SHP77 (cell line): ENCODE measurements at places on chromosomes 7 and 10.

DNA sequence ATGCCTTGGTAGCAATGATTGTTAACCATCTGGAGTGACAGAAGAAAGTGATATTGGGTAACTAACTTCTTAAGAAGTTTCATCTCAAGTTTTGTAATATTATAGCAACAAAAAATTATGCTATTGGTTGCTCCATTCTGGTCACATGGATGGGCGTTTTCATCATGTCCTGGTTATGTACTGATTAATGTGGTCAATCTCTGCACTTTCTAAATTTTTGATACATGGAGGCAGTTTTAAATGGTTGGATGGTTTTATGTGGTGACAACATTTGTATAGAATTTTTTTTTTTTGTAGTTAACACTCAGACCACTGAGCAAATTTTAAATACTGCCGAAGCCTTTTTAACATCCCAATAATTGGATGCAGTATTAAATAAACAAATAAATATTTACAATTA is 55.2 kb upstream of the CCAR1 start:
- no peak for DNase-seq

DNA sequence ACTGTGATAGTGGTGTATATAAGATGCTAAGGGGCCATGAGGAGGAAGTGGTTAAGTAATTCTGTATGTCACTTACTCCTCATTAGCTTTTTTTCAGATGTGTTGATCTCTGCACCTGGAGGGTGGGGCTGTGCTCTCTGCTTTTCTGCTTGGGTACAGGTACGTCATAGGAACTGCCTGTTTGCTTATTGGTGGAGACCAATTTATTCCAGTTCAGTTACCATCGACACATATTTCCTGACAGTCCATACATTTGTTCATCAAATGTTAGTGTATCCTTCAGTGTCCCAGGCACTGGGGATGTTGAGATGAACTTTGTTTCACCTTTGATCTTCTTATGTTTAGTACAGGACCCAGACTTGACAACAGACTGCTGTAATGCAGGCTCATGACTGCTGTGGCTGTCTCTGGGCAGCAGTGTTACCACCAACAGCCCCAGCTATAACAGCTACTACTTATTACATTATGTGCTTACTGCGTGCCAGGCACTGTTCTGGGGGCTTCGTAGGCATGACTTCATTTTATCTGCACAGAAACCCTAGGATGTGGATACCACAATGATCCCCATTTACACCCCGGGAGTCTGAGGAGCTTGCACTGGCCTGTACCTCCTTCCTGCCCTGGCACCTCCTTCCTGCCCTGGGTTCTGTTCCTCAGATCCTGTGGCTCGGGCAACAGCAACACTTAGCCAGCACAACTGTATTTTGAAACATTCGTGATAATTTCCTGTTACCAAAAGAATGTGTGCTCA is 87.4 kb downstream of the BUB3 start:
- DNase-seq: no peak

DNA sequence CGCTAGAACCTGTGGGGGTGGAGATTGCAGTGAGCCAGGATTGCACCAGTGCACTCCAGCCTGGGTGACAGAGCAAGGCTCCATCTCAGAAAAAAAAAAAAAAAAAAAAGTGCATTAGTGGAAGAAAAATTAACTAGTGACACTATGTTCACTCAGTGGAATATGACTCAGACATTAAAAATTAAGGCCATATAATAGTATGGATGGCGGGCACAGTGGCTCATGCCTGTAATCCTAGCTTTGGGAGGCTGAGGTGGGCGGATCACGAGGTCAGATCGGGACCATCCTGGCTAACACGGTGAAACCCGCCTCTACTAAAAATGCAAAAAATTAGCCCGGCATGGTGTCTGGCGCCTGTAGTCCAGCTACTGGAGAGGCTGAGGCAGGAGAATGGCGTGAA is 3.4 kb downstream of the PHYH start:
- no peak for DNase-seq

GRCh38 chr7:24715171-24715570 is 42.1 kb downstream of the GSDME start:
- no peak for DNase-seq

DNA sequence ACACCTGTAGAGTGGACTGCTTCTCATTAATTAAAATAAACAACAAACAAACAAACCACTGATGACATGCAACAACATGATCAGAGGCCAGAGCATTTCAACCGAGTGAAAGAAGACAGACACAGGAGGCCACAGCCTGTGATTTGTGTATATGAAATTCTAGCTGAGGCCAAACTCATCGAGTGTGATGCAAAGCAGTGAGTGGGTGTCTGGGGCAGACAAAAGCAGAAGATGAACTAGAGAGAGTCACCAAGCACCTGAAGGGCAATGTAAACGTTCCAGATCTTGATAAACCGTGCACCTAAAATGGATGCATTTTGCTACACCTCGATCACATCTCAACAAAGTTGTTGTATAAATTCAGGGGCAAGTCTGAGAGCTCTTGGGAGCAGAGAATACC is 108.4 kb downstream of the KLF6 start:
- DNase-seq: no peak

DNA sequence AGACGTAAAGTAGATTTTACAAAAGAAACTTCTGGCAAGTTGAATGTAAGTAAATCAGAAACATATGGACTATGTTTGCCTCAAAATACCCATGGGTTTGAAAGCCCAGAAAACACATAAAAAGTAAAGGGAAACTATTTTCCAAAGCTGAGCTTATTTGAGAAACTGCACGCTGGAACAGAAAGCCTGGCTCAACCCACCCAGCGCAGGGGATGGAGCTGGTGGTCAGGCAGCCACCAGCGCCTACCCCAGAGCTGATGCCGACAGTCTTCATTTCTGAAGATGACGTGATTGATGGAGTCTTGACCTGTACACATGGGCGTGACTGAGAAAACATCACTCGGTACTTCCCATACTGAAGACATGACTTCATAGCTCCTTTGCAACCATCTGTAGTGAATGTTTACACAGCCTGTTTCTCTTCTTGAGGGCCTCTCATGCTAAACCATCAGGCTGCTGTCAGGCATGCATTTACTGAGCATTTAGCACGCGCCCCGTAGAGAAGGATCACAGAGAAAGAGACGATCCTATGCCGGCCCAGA is 232.6 kb upstream of the AUTS2 start:
- peak; percentile 9 for DNase-seq

GRCh38 chr7:96484091-96484490 is 162.2 kb upstream of the SLC25A13 start:
- no peak for DNase-seq

DNA sequence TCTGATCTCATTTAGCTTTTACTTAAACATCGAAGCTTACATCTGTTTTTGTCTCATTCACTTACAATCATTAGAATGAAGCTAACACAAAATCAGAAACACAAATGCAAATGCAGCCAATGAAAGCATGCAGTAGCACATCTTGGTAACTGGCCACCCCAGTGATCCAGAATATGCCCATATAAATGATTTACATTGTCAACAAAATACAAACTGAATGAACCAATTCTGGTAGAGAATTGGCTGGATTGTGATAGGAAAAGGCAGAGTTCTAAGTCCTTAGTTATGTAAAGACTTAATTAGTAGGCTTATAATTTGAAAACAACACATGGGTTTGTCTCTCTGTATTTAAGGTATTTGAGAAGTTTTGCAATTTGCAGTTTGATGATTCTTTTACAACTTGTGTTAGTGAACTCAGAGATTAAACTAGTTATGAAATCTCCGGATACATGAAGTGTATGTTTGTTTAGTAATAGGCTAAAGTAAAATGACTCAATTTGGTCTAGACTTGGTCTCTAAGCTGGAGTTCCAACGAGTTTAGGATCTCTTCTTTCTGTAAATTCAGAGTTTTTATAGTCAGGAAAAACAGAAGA is 21.2 kb downstream of the TECTB start:
- no peak for DNase-seq

DNA sequence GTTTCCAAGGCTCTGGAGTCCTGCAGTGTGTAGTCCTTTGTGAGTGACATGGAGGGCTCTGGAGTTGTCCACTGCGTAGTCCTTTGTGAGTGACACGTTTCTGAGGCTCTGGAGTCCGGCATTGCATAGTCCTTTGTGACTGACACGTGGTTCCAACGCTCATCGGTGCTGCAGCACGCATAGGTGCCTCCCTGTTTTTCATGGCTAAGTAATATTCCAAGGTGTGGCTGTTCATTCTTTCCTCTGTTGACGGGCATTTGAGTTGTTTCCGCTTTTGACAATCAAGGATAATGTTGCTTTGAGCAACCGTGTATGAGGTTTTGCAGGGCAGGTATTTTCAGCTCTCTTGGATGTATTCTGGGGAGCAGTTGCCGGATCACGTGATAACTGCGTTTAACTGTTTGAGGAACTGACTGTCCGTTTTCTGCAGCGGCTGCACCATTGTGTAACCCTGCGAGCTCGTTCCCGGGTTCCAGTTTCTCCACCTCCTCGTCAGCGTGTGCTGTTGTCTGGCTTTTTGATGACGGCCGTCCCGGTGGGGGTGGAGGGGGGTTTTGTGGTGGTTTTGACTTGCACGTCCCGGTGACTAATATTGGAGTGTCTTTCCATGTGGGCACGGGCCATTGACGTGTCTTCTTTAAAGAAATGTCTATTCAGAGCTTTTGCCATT is 21.1 kb downstream of the FAM20C start:
- no peak for DNase-seq

DNA sequence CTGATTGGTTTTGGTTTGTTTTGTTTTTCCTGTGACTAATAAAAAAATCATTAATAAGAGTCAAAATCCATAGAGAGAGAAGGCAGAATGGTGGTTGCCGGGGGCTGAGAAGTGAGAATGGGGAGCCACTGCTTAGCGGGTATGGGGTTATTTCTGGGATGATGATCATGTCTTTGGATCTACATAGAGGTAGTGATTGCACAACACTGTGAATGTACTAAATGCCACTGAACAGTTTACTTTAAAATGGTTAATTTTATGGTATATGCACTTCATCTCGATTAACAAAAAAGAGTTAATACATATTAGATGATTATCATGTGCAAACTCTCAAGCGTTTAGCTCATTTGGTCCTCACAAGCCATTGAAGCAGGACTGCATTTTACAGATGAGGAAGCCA is 342.9 kb downstream of the ELMO1 start:
- no peak for DNase-seq

DNA sequence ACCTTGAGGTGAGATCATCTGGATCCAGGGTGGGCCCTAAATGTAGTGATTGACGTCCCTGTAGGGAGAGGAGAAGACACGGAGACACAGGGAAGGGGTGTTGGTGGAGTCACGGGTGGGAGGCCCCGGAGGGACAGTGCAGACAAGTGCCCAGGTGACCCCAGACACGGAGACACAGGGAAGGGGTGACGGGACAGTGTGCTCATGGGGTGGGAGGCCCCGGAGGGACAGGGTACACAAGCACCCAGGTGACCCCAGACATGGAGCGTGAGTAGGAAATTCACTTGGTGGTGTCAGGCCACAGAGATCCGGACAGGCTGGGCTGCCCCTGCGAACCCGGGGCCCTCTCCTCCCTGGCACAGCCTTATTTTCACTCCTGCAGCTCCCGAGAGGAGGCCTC is 176.9 kb downstream of the PTPRN2 start:
- DNase-seq: no peak

- no peak for DNase-seq
Measured at GRCh38 chr10:132363921-132364593, 32.1 kb downstream of the LRRC27 start.

DNA sequence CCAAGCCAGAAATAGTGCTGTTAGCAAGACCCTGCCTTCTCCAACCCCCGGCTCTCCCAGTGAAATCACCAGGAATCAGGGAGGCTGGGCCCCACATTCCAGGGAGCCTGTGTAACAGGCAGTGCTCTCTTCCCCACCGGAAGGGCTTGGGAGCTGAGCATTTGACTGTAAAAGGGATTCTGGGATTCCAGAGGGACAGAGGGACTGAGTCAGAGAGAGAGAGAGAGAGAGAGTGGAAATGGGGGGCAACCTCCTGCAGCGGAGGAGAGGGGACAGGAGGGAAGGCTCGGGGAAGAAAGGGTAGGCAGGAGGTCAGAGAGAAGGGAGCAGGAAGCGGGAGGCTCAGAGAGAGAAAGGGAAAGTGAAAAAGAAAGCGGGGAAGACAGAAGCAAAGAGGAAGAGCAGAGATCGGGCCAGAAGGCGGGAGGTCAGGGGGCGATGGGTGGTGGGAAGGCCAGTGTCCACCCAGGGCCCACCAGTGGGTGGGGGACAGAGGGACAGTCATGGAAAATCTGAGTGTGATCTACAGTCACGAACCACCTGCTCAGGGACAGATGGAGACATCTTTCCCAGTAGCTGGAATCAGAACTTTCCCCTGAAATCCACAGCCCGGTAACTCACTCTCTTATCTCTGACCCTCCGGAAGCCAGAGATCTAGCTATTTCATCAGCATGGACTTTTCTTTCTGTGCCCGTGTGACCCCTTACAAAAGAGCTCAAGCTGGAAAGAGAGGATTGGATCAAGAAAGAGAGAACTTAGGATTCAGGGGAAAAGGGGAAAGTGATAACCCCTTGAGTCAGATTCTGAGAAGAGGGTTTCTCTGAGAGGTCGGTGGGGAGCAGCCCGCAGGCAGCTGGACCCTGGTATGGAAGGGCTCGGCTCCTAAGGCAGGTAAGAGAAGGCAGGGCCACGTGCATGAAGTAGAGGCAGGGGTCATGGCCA is 4.6 kb upstream of the SERPINE1 start:
- DNase-seq: peak; percentile 27

DNA sequence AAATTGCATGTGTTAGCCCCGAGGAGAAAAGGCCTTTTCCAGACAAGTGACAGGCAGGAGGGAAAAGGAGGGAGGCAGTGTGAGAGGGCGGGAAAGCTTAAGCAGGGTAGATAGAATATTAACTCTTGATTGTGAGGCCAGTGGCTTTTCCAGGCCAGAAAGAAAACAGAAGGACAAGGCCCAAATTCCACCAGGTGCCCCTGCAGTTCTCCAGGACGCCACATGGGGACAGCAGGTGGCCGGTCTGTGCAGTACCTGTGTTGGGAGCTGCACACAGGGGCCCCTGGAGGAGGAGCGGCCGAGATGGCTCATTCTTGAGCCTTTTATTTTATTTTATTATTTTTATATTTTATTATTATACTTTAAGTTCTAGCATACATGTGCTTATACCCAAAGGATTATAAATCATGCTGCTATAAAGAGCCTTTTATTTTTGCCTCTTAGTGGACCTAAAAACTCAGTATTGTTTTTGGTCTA is 141.3 kb upstream of the KLF14 start:
- peak; percentile 37 for DNase-seq
